ENCODE measurements at places on chromosomes 7 and 10.
A peak's percentile ranks its signal among the peaks of the same experiment; 100 is the strongest.

DNA sequence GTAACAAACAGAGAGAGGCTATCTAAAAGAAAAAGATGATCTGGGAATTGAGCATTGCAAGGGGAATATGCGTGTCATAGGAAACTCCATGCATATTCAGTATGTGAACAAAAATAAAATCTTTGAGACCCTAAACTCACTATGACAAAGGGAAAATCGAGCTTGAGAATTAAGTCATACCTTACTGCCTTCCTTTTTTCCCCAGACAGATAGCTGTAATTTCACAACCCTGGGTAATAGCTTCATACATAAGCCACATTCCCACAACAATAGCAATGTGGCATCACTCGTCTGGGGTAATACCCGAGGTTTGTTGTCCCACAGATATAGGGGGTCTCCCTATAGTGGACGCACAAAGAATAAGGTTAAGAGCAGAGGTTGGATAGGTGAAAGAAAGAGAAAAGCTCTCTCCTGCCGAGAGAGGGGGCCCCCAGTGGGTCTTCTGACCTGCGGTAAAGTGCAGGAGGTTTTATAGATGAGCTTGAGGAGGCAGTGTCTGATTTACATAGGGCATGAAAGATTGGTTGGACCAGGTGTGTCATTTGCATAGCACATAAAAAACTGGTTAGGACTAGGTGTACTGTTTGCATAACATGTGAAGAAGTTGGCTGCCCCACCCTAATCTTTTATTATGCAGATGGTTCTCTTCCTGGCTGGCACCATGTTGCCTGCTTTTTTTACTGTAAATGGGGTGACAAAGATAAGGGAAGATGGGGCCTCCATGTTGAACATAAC is 11.6 kb downstream of the CYP3A43 start:
- no peak for DNase-seq

DNA sequence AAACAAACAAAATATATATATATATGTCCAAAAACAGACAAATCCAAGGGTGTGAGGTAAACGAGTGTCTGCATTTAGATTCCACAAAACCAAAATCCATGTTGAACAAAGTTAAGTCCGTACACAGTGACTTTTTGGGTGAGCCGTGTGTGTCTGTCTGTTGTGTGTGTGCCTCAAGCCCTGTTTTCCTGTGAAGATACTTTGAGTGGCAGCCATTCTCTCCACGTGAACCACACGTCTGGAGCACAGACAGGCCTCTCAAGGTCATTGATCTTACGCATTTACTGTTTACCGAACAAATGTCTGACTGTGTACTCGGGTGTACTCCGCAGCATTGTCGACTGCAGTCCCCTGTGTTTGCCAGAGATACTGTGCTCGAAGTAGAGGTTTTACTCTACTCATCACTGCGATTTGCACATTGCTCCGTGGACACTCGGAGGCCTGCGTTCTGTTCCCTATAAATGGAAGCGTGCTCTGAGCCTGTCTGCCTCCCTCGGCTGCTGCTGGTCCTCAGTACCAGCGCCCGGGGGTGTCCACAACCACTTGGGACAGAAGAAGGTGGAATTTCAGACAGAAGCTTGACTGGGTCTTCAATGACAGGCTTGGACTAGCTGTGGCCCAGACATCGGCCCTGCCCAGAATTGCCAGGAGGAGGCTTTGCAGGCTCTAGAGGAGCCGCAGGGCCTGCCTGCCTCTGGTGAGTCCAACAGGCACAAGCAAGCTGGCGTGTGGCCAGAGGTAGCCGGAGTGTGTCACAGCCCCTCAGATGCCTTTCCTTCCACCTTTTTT is 22.1 kb downstream of the CYP17A1 start:
- no peak for DNase-seq

- DNase-seq = no peak
Observed at GRCh38 chr7:2546776-2547586, 8.3 kb downstream of the BRAT1 start.

- DNase-seq = no peak
Observed at GRCh38 chr10:85713885-85714284, 652.7 kb downstream of the GRID1 start.

GRCh38 chr10:126919426-126919825 is 14.2 kb downstream of the DOCK1 start:
- no peak for DNase-seq

DNA sequence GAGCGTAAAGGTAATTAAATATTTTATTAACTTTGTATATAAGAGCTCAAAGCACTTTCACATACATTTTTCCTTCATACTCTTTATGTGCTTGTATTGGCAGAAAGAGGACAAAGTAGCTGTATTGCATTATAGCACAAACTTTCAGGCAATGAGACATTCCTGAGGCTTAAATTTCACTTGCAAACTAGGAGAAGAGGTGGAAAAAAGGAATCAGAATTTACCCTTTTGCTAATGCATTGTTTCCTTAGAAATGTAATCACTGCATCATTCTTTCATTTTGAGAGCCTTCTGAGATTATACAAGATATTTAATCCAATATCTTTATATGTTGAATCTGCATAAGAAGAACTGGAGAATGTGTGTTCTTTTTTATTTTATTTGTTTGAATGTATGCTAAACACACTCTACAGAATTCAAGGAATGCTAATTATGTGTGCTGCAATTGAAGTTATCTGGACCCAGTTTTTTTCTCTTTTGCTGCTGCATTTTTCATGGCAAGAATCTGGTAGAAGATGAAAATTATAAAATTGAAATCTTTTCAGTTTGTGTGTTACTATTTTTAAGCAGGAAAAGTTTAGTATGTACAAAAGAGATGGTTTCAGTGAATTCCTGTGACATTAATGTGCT is 185.1 kb downstream of the NXPH1 start:
- DNase-seq = no peak

DNA sequence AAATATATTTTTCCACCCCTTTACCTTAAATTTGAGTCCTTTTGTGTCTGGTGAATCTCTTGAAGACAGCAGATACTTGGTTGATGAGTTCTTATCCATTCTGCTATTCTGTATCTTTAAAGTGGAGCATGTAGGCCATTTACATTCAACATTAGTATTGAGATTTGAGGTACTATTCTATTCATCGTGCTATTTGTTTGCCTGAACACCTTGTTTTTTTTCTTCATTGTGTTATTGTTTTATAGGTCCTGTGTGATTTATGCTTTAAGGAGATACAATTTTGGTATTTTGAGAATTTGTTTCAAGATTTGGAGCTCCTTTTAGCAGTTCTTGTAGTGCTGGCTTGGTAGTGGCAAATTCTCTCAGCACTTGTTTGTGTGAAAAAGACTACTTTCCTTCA is 29.9 kb downstream of the GDI2 start:
- DNase-seq = no peak

GRCh38 chr10:72255977-72256729 is 17.6 kb upstream of the DDIT4 start:
- no peak for DNase-seq

- no peak for DNase-seq
Observed at GRCh38 chr7:33979807-33980355, 74.5 kb downstream of the BMPER start.

GRCh38 chr10:28692050-28692449 is 14.7 kb downstream of the BAMBI start:
- DNase-seq = no peak

GRCh38 chr10:47095848-47096612 is 184.8 kb downstream of the PTPN20 start:
- DNase-seq = no peak

DNA sequence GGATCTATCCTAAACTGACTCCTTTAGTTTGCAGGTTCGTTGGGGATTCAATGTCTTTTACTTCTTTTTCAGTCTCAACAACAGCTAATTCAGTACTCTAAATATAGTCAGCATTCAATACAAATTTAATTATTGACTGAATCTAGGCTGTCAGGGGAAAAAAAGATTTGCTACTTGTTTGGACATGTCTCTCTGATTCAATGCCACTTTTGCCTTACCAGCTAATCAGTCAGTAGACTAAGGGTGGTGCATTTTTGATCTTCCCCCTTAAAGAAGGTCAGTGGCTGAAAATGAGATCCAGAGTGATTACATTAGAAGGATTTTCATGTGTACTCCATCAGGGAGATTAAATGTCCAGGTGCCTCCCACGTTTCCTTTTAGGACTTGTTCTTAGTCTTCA is 145.1 kb downstream of the C1GALT1 start:
- DNase-seq = no peak

- DNase-seq = no peak
Observed at GRCh38 chr10:6411436-6411835, 168.6 kb downstream of the PRKCQ start.

- no peak for DNase-seq
Observed at GRCh38 chr10:19480353-19480752, 335.9 kb upstream of the PLXDC2 start.

DNA sequence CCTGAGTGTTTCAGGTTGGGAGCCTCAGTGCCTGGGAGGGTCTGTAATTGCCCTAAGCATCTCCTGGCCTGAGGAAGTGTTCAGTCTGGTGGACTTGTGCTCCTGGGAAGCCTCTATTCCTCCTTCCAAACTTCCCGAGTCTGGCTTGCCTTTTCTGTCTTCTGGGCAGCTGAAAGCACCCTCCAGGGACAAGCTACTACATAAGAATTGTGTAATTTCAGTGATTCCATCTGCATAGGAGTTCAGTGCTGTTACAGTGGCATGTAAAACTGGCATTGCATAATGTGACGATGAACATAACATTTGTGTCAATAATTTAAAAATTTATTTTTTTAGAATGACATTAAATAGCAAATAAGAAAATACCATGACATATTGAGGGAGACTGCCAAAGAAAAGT is 109.3 kb downstream of the AOAH start:
- no peak for DNase-seq

DNA sequence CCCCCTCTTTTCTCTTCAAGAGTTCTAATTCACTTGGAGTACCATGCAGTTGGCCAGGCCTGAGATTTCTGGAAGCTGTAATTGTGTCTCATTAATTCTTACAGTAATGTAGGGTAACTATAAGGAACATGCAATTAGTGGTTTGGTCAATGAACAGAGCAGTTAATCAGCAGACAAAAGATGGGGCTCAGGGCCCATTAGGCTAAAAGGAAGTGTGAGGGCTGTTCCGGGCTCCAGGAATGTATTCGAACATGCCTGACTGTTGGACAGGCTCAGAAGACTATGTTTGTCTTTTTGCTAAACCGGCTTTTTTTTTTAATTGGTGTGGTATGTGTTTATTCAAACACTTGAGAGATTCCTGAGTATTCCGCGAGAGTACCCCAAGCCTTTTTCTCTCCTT is 42.5 kb upstream of the FZD8 start:
- no peak for DNase-seq

GRCh38 chr7:79182283-79182682 is 271.2 kb downstream of the MAGI2 start:
- DNase-seq = no peak

- DNase-seq = no peak
Observed at GRCh38 chr10:87639493-87639892, 20.2 kb upstream of the PAPSS2 start.

GRCh38 chr10:48507933-48508790 is 96.7 kb downstream of the ARHGAP22 start:
- no peak for DNase-seq

- no peak for DNase-seq
Observed at GRCh38 chr7:151469281-151469680, 29.3 kb upstream of the CRYGN start.

DNA sequence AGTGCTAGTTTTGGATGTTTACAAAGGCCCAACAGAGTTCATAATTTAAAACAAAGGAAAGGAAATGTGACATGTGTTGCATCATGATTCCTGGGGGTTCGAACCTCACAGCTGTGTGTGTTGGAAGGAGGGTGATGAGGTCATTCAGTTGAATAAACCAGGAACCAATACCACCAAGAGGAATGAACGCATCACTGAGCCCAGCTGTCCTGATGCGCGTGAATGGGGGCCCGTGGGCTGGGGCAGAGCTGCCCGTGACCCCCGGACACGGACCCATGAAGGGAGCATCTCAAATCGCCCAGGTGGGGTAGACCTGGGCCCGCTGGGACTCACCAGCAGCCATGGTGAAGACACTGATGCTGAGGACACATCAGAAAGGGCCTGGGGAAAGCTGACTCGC is 33.0 kb downstream of the BRI3 start:
- no peak for DNase-seq

DNA sequence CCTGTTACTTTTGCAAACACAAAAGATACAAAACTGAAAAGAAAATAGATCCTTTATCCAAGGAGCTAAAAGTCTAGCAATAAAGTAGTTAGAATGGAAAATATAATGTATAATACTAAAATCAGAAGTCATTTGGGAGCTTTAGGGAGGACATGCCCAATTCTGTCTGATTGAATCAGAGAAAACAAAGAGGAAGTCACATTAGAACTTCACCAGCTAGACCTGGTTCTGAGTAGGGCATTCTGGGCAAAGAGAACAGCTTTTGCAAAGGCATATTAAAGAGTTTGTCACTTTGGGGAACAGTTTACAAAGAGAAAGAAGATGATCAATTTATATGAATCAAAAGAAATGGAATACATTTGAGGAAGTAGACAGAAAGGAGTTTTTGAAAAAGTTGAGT is 107.0 kb upstream of the PRSS1 start:
- no peak for DNase-seq

GRCh38 chr7:146119002-146119401 is 2.4 kb downstream of the CNTNAP2 start:
- no peak for DNase-seq

DNA sequence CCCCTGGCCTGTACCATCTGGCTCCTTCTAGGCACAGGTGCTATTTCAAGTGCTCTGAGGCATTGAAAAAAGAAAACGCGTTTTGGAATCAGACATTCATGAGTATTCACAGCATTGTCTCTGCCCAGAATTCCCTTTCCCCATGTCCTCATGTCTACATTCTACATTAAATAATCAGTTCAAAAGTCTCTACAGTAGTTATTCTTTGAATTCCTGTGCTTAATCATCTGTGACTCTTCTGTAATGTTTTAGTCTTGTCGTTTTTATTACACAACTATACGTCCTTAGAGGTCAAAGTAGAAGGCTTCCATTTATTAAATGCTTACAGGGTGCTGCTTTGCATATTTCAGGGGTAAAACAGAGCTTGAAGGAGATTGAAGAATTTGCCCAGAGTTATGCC is 95.7 kb downstream of the BICC1 start:
- no peak for DNase-seq

DNA sequence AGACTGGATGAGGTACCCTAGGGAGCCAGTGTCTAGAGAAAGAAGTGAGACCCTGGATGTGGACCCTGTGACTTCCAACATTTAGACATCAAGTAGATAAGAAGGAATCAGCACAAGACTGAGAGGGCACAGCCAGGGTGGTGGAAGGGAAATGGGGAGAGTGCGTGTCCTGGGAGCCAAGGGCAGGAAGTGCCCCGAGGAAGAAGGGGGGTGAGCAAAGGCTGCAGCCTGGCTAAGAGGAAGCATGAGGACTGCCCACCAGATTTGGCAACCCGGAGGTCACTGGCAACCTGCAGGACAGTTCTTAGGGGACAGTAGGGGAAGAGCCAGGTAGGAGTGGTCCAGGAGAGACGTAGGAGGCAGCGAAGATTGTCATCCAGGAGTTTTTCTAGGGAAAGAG is 14.8 kb downstream of the COL13A1 start:
- DNase-seq = no peak

- no peak for DNase-seq
Observed at GRCh38 chr7:90568213-90568612, 27.9 kb upstream of the CDK14 start.

GRCh38 chr10:20839141-20839540 is 58.0 kb downstream of the NEBL start:
- DNase-seq = no peak

- DNase-seq = peak; percentile 93
Observed at GRCh38 chr7:131188367-131189339, 139.0 kb upstream of the MKLN1 start.

- no peak for DNase-seq
Observed at GRCh38 chr7:99395616-99396327, 12.6 kb downstream of the PDAP1 start.

GRCh38 chr7:139525239-139525638 is 1.8 kb downstream of the CLEC2L start:
- DNase-seq = no peak

GRCh38 chr7:12436896-12437535 is 33.4 kb upstream of the VWDE start:
- DNase-seq = no peak
